ENCODE measurements at places on chromosomes 6 and 20. TPM values are rescaled to one million over a fixed set of nuclear protein-coding genes. Genes with fewer than 3 reads are reported as not detected.

The CRISP2 gene
- total RNA-seq = not detected

The MYMX gene
- total RNA-seq = not detected

The PRICKLE4 gene
- total RNA-seq = not detected

The PPP1R16B gene
- total RNA-seq = not detected

The TFAP2C gene
- 8.0 TPM for total RNA-seq

The HLA-DRB1 gene
- total RNA-seq = not detected

The DNMT3B gene
- 1.7 TPM for total RNA-seq

The SLC17A3 gene
- not detected for total RNA-seq

The SPDEF gene
- not detected for total RNA-seq
